T1000 (cell line): ENCODE measurements at places on chromosomes 3 and 15.

GRCh38 chr3:195438371-195438770 is 4.4 kb downstream of the ACAP2 start:
- DNase-seq: no peak

DNA sequence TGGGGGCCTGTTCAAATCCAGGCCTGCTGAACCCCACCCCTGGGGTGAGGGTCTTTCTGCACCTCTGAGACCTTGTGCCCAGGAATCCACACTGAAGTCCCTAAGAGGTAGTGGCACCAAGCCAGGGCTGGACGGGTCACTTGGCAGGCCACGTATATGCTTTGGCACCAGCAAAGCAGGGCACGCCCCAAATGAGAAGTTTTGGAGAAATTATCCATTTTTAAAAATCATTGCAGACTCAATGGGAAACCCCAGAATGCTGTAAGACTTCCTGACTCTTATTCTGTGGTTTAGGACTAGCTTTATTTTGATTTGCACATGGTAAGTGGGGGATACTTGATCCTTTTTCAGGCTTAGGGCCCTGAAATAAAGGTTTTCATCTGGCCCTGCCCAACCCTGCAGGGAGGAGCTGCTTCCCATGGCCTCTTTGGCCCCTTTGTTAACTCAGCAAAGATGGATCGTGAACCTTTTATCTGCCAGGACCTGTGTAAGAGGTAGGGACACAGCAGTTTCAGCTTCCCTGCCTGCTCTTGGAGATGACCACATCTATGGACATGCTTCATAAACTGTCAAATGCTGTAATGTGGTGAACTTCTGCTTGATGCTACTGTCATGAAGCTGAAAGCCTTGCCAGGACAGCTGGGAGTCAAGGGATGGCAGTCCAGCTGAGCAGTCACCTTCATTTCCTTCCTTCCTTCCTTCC is 88.0 kb downstream of the HMG20A start:
- no peak for DNase-seq

DNA sequence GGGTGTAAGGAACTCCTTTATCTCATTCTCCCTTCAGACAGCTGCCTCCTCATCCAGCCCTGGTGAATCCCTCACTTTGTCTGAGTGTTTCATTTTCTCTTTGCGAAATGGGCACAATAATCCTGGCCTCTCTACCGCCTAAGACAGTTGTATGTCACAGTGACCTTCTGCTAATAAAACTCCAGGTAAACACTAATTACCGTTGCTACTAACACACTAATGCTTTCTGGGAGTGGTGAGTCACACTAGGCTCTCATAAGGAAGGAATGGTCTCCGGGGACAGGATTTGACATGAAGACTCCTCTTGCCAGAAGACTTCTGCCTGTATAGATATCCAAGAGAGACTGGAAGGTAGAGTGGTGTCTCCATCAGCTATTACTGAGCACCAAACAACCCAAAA is 71.7 kb upstream of the SNRK start:
- no peak for DNase-seq

DNA sequence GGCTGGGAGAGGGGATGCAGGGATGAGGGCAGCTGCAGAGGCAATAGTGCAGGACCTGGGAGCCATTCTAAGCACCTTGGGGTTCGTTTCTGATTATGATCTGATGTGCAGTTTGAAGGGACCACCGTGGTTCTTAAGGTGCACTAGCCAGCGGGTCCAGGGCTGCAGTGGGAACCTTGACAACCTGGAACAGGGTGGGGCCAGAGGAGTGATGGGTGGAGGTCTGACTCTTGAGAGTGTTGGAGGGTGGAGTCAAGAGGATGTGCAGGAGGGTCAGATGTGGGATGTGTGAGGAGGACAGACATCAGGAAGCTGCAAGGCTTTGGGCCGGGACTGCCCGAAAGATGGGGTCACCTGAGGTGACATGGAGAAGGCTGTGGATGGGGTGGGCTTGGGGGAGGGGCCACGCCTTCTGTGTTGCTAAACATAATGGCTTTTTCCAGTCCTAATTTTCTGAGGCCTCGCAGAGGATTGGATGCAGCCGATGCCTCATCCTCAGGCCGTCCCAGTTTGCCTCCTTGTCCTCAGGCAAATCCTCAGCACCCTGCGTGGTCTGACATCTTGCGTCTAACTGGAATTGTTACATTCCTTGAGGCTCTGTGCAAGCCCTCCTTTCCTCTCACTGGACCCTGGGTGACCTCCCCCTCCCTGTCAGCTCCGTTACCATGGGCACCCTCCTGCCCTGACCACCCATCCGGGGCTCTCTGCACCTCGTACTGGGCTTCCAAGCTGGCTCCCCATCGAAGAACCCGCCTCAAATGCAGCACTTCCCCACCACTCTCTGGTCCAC is 61.4 kb upstream of the TRPM1 start:
- no peak for DNase-seq

DNA sequence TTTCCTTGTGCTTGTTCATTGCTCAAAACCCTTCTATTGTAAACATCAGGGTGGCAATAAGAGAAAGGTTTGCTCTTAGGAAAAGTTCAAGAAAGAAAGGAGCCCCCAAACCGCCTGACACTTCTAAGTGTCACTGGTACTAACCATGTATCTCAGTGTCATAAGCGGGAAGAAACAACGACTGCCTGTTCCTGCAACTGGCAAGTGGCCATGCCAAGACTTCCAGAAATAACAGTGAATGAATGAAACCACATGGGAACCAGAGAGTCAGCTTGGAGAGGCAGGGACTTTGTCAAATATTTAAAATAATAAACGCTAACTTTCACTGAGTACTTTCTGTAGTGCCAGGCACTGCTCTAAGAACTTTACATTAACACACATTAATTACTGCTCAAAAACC is 1.1 kb downstream of the PLSCR2 start:
- no peak for DNase-seq

DNA sequence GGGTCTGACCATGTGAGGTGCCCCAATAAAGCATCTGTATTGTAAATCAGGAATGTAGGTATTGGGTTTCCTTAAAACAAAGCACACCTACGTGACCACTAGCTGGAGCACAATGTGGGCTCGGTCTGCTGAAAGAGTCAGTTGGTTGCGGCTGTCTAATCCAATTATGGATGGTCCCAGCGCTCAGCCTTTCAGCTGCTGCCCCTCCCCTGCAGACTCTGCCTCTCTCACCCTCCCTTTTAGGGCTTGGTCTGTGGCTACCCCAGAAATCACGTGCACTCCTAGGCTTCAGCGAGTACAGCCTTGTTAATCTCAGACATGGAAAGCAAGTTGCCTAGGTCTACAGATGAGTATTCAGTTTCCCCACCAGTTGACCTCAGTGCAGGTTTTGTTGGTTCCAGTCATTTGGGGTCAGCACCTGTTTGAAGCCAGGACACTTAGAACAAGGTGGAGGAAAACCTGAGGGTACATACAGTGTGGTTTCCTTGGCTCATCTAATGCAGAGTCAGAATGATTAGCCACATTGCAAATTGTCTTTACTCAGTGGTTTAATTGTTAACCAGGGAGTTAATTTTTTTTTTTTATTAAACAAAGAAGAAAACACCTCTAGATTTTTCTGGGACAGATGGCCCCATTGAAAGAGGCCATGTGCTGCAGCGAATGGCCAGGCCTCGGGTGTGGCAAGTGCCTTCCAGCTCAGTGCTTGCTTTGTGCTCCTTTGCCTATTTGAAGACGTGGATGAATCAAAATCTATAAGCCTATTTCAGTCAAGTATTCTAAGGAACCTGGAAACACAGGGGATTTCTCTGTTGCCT is 137.7 kb downstream of the IGF1R start:
- DNase-seq: no peak

- DNase-seq: no peak
Measured at GRCh38 chr3:171190668-171191067, 164.1 kb upstream of the SLC2A2 start.

DNA sequence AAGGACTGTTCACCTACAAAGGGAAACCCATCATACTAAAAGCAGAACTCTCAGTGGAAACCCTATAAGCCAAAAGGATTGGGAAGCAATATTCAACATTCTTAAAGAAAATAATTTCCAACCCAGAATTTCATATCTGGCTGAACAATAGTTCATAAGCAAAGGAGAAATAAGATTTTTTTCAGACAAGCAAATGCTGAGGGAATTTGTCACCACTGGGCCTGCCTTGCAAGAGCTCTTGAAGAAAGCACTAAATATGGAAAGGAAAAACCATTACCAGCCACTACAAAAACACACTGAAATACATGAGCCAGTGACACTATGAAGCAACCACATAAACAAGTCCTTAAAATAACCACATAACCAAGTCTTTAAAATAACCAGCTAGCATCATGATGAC is 28.9 kb upstream of the DCBLD2 start:
- no peak for DNase-seq

DNA sequence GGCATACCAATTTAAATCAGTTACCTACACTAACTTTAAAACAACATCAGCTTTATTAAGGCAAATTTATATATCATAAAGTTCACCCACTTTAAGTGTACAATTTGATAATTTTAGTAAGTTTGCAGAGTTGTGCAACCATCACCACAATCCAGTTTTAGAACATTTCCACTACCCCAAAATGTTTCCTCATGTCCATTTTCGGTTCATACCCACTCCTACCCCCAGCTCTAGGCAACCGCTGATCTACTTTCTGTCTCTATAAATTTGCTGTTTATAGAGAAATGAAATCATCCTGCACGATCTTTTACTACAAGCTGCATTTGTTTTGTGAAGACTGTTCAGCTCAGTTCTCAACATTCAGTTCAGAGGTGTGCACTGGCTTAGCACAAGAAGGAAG is 31.5 kb upstream of the FAM81A start:
- no peak for DNase-seq
